Amniotic epithelial cell (primary cell): ENCODE measurements at places on chromosomes 7 and 10.

DNA sequence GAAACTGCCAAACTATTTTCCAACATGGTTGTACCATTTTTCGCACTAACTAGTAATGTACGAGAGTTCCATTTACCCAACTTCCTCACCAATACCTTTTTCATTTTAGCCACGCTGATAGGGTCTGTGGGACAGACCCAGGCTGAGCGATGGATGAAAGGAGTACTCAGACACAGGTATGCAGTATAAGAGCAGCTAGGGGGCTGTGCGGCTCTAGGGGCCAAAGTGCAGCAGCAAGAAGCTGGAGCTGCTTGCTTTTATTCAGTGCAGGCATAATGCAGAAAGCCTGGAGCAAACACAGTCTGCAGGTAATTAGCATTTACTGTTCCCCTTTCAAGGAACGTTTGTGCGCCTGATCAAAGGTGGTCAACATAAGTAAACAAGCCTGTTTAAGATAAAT, 21.0 kb downstream of the UCMA start:
- no peak for DNase-seq

DNA sequence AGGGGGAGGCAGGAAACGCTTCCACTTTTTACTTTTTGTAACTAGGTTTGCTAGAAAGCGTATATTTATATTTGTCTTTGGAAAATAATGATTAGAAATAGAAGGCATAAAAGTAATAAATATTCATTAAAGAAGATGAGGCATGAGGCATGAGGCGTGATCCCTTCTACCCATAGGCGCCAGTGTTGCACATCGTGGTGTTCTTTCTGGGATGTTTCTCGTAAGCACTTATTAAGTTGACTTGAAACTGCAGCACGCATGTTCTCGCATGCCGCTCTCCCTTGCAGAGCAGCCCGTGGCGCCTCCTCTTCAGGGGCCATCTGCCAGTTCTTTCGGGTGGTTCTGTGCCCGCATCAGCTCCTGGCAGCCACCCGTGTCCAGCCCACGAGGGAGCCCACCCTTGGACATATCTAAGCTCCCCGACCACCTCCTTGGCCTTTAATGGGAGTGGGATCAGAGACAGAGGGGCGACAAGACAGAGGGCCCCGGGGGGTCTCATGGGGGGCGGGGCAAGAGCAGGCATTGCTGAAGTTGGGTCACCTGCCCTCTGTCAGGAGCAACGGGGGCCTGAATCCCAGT, 28.5 kb upstream of the CSGALNACT2 start:
- DNase-seq, result no peak

- DNase-seq, result peak; percentile 50
Measured at GRCh38 chr7:82141427-82141826, 302.1 kb downstream of the CACNA2D1 start.

DNA sequence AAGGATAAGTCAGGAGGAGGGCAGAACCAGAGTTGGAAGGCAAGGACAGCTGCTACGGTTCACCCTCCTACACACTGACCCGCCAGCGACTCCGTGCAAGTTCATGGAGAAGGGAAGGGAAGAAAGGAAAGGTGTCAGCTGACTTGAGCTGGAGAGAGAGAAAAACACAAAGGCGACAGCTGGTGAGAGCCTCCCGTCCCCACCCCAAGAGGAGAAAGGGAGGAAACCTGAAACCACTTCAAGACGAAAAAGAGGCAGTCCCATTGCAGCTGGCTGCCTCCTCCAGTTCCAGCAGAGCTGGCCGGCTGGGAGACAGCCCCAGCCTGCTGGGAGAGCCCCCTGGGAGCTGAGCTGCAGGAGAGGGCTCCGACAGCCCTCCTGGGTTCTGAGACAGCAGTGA, 75.2 kb downstream of the PARD3 start:
- DNase-seq, result peak; percentile 73

DNA sequence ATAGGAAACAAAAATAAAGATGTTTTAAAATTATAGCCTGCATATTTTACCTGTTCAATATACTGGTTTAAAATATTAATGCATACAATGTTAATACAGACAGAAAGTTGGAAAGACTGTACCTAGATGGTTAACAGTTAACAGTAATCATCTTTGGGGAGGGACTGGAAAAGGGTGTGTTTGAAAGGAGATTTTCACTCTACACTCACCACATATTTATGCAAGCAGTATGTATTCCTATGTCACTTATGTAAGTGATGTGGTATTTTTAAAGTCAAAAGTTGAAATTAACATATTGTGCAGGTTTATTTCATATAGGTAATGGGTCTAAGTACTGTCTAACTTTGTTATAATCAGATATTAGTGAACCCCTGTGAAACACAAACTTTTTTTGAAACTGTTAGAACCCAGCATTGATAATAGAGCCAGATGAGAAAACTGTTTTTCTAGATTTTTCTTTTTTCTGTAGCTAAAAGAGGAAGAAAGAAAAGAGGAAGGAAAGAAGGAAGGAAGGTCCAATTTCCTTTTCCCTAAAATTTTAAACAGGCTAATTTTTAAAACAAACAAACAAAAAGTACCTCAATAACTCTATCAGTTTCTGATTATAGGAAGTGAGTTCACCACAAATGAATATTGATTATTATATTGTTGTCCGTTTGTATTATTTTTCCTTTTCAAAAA, 9.0 kb upstream of the STARD3NL start:
- DNase-seq, result no peak

GRCh38 chr10:74179111-74179710, 28.2 kb downstream of the ADK start:
- DNase-seq, result no peak

DNA sequence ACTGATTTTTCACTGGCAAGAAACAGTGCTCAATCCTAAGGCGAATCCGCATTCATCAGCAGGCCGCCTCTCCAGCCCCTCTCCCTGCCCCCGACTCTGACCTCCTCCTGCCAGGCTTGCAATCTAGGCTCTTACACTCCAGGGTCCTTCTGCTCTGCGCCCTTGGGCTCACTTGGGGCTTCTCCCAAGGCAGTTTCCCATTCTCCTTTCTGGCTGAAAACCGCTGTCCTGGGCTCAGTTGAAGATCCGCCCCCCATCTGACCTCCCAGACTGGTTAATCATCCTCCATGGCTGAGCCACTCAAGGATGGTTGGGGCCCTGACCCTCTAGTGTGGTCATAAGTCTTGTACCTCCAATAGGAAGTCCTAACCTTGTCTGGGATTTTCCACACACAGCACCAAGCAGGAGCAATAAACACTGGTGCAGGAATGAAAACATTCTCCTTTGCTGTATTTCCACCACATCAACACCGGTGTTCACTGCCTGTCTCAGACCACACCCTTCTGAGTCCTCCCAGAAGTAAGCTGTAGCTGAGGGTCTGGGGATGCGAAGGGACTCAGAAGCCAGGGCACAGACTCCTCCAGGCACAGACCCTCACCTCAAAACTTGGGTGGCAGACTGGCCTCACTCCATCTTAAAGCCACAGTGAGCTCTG, 42.4 kb downstream of the TNS3 start:
- DNase-seq, result peak; percentile 77

DNA sequence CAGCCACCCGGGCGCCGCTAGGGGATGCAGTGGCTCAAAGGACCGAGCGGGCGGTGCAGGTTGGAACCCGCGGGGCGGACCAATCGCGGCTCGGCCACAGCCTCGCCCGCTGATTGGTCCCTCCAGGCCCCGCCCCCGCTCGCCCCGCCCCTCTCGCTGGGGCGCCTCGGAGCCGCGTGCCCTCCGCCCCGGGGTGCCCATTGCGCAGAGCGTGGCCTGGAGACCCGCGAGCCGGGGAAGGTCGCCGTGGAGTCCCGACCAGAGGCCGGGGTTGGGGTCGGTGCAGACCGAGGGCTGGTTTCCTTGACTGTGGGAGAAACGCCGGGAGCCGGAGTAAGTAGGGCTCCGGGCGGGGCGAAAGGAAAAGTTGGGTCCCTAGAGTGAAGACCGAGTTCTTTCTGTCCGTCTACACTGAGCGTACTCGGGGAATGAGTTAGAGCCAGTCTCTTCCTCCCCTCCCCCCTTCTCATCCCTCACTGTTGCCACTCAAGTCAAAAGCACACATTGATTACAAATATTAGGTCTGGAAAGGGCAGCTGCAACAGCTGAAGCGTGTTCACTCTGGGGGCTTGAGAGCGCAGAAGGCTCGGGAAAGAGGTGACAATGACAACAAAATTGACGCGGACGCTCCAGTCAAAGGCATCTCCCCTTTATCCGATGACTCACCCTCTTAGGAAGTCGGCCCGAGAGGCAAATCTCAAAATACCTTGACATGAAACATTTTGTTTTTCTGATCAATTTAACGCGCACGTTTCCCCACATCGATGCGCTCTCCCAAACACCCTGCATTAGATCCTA, 843 bp upstream of the GATA3 start:
- DNase-seq, result peak; percentile 83

- DNase-seq, result peak; percentile 60
Measured at GRCh38 chr10:18238870-18239485, 98.8 kb downstream of the CACNB2 start.

- no peak for DNase-seq
Measured at GRCh38 chr7:16816824-16817223, 12.0 kb upstream of the AGR2 start.

DNA sequence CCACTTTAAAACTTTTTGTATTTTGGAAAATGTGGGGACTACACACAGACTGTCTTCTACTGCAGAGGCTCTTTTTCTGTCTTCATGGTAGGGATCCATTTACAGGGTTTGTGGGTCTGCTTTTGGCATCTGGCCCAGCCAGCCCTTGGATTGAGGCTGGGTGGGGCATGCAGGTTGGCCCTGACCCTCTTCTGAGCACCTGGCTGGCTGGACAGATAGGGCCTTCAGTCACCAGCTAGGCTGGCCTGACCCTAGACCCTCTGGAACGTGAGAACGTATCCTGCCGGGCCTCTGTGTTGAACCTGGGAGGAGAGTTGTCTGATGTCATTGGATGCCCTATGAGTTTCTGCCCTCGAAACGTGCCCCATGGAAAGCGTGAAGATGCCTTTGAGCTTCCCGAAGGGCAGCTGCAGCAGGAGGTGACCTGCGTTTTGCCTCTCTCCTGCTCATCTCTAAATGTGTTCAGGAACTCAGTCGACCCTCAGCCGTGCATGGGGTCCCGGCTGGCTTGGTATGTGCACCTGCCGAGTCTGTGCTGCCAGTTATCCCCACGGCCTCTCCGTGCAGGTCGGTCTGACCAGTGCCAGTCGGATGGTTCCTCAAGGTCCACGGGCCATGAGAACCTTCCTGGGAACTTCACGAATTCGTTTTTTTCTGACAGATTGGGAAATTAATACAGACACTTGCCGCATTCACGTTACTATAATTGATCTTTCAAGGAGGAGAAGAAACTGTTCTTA, 74.9 kb downstream of the MGMT start:
- no peak for DNase-seq
